Amniotic epithelial cell (primary cell): ENCODE measurements at places on chromosomes 1 and 21.

GRCh38 chr1:215345766-215346165, 221.3 kb upstream of the KCTD3 start:
- DNase-seq = no peak

DNA sequence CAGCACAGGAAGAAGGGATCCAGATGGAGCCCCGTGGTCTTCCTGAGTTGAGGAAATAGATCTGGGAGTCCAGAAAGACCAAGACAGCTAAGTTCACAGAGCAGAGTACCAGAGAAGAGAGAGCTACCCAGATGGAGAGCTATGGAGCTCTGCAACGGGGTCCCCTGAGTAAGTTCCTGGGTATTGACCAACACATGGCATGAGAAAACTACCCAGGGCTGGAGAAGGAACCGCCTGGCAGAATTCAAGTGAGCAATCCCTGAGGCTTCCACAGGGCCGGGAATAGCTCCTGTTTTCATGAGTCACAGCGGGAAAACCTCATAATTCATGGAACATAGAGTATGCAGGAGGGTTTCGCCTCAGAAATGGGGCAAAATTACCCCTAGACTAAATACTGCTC, 19.7 kb downstream of the STPG1 start:
- peak; percentile 95 for DNase-seq

DNA sequence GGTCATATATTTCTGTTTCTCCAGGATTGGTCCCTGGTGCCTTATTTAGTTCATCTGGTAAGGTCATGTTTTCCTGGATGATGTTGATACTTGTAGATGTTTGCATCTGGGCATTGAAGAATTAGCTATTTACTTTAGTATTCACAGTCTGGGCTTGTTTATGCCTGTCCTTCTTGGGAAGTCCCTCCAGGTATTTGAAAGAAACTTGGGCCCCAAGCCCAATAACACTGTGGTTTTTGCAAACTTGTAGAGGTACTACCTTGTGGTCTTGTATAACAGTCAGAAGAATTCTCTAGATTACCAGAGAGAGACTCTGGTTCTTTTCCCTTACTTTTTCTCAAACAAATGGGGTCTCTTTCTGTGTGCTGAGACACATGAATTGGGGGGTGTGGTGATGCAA, 251.4 kb upstream of the B3GALT2 start:
- DNase-seq = no peak

- DNase-seq = no peak
Observed at GRCh38 chr1:201517631-201518030, 10.7 kb upstream of the CSRP1 start.

GRCh38 chr1:70005386-70006034, 199.9 kb downstream of the LRRC40 start:
- DNase-seq = no peak

DNA sequence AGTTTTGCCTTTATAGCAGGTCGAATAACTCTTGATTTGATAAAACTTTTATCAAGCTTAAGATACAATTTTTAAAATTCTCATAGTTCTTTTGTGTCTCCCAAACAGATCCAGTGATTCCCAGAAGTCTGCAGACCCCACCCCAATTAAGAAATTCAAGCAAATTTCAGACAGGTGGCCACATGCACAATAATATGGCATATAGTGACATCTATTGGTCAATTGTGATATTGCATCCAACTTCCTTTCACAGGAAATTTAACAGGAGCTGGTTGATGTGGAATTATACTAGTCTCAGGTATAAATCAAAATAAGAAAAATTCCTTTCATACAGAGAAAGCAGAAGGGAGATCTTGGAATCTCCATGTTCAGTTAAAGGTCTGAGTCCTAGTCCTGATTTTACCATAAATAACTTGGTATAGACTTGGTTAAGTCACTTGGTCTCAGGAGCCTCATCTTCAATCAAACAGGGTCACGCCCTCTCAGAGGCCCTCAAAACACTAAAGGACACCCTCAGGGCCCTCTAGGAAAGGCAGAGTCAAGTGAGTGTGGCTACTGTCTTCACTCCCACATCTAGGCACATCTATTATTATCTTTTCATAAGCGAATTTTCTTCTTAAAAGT, 24.1 kb downstream of the PIGM start:
- DNase-seq = peak; percentile 23

- DNase-seq = peak; percentile 71
Observed at GRCh38 chr1:68321084-68321685, 88.9 kb upstream of the WLS start.

- no peak for DNase-seq
Observed at GRCh38 chr1:115648717-115649691, 7.2 kb downstream of the VANGL1 start.

GRCh38 chr1:219506473-219506899, 106.4 kb downstream of the ZC3H11B start:
- peak; percentile 94 for DNase-seq

DNA sequence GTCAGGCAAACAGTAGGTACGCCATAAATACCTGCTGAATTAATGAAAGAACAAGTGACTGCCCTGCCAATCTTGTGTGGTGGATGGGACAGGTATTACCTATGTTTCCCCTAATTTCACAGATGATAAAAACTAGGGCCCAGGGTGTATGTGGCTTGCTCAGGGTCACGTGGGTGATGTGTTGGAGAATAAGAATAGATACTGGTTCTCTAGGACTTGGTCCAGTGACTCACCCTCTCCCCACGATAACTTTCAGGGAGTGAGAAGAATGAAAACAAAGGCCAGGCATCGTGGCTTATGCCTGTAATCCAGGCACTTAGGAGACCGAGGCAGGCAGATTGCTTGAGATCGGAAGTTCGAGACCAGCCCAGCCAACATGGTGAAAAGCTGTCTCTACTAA, 26.7 kb downstream of the SLC26A9 start:
- peak; percentile 77 for DNase-seq

- DNase-seq = no peak
Observed at GRCh38 chr21:46393941-46394594, 64.6 kb upstream of the DIP2A start.

DNA sequence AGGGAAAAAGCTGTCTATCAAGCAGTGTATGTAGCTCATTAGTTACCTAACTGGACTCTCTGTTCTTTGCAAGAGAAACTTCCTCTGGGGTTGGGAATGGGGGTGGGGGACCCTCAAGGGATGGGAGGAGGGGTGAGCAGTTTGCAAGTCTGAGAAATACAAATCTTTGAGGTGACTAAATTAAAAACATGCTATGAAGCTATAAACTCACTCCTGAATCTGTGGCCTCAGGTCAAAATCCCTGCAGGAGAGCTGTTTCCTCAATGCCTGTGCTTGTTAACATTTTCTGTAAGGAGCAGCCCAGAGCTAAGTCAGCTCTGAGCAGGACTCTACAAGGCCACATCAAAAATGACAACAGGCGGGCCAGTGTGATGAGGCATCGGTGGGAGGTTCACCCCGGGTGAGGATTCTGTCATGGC, 32.8 kb upstream of the PTPRC start:
- DNase-seq = no peak

GRCh38 chr1:35718492-35719336, at the start of gene C1orf216:
C1orf216 (minus strand) TSS chr1:35718884; CDS start chr1:35716321, 2,563 bp downstream.
- peak; percentile 77 for DNase-seq

DNA sequence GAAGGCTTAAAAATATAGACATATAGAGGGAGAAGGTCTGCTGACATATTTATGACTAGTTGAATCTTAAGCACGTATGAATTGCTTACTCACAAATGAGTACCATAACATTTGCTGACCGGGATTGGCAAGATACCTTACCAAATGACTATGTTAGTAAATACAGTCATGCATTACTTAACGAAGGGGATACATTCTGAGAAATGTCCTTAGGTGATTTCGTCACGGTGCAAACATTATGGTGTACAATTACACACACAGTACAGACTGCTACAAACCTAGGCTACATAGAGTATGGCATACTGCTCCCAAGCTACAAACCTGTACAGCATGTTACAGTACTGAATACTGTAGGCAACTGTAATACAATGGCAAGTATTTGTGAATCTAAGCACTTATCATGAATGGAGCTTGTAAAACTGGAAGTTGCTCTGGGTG, 19.4 kb upstream of the UBE2U start:
- peak; percentile 72 for DNase-seq

GRCh38 chr1:38166461-38166860, 119.9 kb upstream of the POU3F1 start:
- DNase-seq = no peak

- no peak for DNase-seq
Observed at GRCh38 chr21:32962268-32962667, 63.5 kb upstream of the OLIG2 start.

GRCh38 chr1:150973258-150973835, 1.3 kb downstream of the CERS2 start:
- no peak for DNase-seq

GRCh38 chr1:198649232-198649967, 10.6 kb downstream of the PTPRC start:
- no peak for DNase-seq

GRCh38 chr1:238001818-238002217, 111.1 kb upstream of the ZP4 start:
- DNase-seq = no peak

DNA sequence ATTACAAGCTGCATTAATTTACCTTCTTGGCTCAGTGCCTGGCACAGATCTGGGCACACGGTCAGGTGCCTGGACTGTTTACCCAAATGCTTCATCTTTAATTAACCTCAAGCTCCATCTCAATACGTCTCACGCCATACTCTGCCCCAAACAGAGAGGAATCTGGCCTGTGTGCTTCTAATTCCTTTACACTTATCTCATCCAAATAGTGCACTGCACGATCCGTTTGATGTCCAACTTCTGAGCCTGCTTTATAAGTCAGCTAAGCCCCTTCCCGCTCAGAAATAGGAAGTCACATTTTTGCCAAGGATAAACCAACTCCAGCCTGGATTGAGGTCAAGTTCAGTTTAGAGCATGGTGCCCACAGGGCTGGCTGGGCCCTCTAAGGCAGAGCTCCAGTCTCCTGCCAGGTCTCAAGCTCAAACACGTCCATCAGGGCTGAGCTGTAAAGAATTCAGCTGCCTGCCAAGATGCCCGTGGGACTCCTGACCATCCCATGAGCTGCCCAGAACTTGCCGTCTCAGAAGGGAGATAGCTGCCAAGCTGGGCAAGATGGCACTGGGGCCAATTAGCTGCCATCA, 233.5 kb downstream of the TRABD2B start:
- DNase-seq = peak; percentile 19

- DNase-seq = no peak
Observed at GRCh38 chr1:160761046-160761445, 22.0 kb downstream of the SLAMF7 start.

DNA sequence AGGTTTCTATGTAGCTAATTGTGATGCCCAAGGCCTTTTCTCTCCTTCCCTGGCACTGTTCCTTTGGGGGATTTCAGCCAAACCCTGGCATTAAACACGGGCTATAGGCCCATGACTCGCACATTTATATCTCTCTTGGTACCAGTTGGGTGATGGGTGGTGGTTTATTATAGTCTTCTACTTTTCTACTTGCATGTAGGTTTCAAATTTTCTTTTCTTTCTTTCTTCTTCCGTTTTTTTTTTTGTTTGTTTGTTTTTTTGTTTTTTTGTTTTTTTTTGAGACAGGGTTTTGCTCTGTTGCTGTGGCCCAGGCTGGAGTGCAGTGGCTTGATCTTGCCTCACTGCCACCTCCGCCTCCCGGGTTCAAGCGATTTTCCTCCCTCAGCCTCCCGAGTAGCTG, 1.1 kb downstream of the IL10RB start:
- DNase-seq = no peak

DNA sequence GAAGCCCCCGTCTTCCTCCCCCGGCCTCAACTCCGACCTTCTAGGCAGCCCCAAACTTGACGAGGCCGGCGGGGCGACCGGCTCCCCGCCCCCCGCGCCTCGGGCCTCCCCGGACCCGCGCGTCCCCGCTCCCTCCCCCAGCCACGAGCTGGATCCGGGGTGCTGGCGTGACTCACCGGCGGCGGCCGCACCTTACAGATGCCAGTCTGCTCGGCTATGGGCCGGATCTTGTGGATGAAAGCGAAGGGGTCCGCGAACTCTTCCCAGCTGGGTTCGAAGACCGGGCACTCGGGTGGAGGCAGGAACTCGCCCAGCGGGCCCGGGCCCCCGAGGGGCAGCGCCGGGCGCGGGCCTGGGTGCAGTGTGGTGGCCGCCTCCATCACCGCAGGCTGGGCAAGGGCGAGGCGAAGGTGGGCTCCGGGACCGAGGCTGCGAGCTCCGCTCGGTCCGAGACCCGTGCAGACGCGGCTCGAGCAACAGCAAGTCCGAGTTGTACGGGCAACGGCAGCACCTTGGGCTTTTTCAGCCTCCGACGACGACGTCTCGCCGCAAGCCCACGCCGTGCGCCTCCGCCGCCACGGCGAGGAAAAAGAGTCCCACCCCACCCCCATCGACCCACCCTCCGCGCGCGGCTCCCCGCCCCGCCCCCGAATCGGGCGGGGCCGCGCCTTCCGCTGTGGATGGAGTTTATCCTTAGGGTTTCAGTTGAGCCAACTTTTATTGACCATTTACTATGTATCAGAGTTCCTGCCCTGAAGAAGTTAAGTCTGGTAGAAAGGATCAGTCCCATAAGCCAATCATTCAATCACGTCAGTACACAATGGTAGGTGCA, at the start of gene KDM5B:
TSS of gene KDM5B (minus strand) at position 496 of the 832 bp plus-strand sequence. CDS start at position 380, 116 bp downstream.
- peak; percentile 80 for DNase-seq
